ENCODE measurements at places on chromosomes 5 and 9. TPM values are rescaled to one million over a fixed set of nuclear protein-coding genes. Genes with fewer than 3 reads are reported as not detected.

DNA sequence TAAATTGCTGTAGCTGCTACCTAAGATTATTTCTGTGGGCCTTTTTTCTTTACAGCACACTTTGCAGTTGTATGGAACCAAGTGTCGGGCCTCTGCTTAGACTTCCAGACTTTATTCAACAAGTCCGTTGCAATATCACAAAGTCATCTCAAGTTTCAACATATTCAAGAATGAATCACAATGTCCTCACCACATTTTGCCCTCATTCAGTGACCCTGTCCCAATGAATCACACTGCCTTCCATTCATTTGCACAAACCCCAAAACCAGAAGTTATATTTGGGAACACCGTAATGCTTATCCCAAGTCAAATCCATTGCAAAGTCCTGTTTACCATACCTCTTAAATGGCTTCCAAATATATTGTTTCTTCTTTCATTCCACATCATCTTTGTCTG lies 439.6 kb downstream of the CSNK1G3 start:
- H3K27me3 ChIP-seq: no peaks in the 10 kb centered on the region
- H3K36me3 ChIP-seq: no peaks in the 10 kb centered on the region
- no peaks in the 10 kb centered on the region for H3K4me1 ChIP-seq
- no peak for DNase-seq

The CCDC192 gene
- polyA plus RNA-seq: 0.07 TPM

DNA sequence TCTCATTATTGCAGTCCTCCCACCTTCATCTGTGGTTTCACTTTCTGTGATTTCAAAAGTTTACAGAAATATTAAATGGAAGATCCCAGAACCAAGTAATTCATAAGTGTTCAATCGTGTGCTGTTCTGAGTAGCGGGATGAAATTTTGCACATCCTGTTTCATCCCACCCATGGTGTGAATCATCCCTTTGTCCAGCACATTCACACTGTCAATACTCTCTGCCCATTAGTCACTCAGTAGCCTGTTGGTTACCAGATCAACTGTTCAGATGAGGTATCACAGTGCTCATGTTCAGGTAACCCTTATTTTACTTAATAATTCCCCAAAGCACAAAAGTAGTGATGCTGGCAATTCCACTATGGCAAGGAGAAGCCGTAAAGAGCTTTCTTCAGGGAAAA lies 26.8 kb downstream of the FAM81B start:
- H3K4me3 ChIP-seq: no peak overlapping the region
- no peaks in the 10 kb centered on the region for H3K27me3 ChIP-seq
- no peak for DNase-seq
- no peaks in the 10 kb centered on the region for H3K36me3 ChIP-seq

DNA sequence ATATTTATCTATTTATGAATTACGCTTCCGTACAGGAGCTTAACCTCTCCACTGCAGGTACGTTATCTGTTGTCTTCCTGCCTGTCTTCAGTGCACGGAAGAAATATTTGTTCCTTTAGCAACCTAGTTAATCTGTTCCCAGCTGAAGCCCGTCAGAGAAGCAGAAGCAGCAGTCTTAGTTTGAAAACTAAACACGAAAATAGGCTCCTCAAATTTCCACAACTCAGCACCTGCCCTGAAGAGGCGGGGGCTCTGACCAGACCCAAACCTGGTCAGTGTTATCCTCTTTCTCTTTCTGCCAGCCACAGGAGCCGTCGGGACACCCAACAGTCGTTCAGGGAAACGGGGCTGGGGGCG lies 462 bp downstream of the NUDCD2 start:
- H3K4me1 ChIP-seq: no peaks in the 10 kb centered on the region
- peaks cover 10% of the 10 kb centered on the region for H3K36me3 ChIP-seq
- DNase-seq: no peak

DNA sequence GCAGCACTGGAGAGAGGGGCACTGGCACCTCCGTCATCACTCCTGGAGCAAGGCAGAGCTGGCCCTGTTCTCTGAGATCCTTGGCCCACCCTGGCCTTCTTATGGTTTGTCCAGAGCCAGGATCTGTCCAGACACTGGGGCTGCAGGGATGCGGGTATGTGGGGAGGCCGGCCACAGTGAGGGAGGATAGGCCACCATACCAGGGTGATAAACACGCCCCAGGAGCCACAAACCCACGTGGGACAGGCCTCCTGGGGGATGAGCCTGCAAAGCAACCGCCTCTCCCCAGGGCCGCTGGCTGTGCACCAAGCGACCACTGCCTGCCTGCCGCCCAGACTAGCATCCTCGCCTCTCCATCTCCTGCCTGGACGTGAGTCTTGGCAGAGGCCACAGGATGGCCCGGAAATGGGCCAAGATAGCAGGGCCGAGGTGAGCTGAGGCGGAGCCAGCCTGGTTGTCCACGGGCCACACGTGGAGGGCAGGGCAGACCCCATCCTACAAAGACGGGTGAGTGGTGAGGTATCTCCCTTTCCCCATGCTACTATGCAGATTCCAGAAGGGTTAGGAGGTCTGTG lies 4.5 kb downstream of the OBP2A start:
- H3K4me1 ChIP-seq: no peaks in the 10 kb centered on the region
- H3K27ac ChIP-seq: no peak overlapping the region
- H3K4me3 ChIP-seq: no peak overlapping the region
- H3K36me3 ChIP-seq: no peaks in the 10 kb centered on the region
- H3K27me3 ChIP-seq: no peaks in the 10 kb centered on the region

- no peaks in the 10 kb centered on the region for H3K36me3 ChIP-seq
- H3K27ac ChIP-seq: no peak overlapping the region
- no peak for DNase-seq
- H3K4me3 ChIP-seq: no peak overlapping the region
Observed at GRCh38 chr9:22010866-22011625, 1.9 kb upstream of the CDKN2B start.

GRCh38 chr9:133914442-133915342 lies 77.4 kb downstream of the VAV2 start:
- no peak for DNase-seq
- no peaks in the 10 kb centered on the region for H3K36me3 ChIP-seq
- peaks cover 30% of the 10 kb centered on the region for H3K4me1 ChIP-seq
- no peak overlapping the region for H3K4me3 ChIP-seq
- no peaks in the 10 kb centered on the region for H3K27me3 ChIP-seq
- H3K27ac ChIP-seq: no peak overlapping the region

The PCDHA13 gene
- not detected for polyA plus RNA-seq

DNA sequence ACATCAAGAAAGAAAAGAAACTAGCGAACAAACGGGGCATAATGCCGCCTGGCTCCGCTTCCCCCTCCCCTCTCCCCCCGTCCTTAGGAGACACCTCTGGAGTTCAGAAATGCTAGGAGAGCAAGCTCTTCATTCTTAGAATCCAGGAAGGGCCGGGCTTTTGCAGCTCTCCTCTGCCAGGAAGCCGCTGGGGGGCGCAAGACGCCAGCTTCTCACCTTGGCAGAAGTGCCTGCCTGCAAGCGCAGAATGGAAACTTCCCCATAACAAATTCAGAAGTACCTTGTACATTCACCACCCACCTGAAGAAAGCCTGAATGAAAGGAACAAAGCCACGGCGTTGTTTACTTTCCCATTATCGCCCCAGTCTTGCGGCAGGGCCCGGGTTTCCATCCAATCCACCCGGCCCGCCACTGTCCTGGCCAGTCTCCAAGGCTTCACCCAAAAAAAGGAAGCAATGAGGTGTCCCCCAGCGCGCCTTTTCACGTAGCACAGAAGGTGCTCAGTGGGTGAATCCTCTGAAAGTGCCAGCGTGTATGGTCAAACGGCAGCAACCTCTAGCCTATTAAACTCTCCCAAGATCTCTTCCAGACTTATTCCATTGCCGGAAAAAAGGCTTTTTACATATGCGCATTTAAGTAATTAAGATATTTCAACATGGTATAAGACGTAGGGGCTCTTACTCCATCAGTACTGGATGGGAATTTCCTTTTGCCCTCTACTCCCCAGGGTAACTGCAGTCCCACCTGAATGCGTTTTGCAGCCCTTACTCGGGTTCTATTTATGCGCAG lies 1.6 kb upstream of the GADD45G start:
- DNase-seq: peak; percentile 89
- H3K27ac ChIP-seq: no peak overlapping the region
- no peaks in the 10 kb centered on the region for H3K27me3 ChIP-seq
- H3K4me1 ChIP-seq: peaks cover 20% of the 10 kb centered on the region
- H3K36me3 ChIP-seq: no peaks in the 10 kb centered on the region
- H3K4me3 ChIP-seq: peak overlapping the region; percentile 86

The STPG3 gene
- not detected for polyA plus RNA-seq

The SLC2A6 gene
- 4.9 TPM for polyA plus RNA-seq

DNA sequence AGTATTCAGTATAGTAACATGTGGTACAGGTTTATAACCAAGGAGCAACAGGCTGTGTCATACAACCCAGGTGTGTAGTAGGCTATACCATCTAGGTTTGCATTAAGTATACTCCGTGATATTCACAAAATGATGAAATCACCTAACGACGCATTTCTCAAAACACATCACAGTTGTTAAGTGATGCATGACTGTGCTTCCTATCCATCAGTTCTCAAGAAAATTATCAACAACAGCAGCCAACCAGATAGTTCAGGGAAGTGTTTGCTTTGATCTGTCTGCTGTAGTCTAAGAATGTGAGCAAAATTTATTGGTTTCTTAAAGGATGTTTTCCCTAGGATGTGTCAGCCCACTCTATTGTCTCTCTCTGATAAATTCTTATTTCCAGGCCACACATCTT lies 7.4 kb downstream of the ZBTB26 start:
- no peaks in the 10 kb centered on the region for H3K4me1 ChIP-seq
- peaks cover 29% of the 10 kb centered on the region for H3K36me3 ChIP-seq
- H3K27me3 ChIP-seq: no peaks in the 10 kb centered on the region
- H3K27ac ChIP-seq: no peak overlapping the region
- no peak overlapping the region for H3K4me3 ChIP-seq

DNA sequence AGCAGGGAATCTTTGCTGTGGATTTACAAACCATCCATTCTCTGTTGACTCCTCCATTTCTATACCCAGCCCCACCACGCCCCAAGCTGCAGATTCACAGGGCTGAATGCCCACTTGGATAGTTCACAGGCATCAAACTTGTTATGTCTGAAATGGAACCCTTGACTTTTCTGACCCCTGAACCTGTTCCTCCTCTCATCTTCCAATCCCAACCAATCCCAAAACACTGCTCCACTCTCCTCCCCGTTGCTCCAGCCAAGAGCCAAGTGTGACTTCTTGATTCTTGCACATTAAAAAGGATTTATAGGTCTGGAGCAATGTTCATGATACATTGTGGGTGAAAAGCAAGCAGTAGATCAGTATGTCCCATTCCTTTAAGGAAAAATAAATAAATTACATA lies 145.6 kb downstream of the DAB2IP start:
- no peaks in the 10 kb centered on the region for H3K4me1 ChIP-seq
- no peak overlapping the region for H3K27ac ChIP-seq
- H3K4me3 ChIP-seq: no peak overlapping the region
- no peaks in the 10 kb centered on the region for H3K27me3 ChIP-seq
- DNase-seq: no peak

DNA sequence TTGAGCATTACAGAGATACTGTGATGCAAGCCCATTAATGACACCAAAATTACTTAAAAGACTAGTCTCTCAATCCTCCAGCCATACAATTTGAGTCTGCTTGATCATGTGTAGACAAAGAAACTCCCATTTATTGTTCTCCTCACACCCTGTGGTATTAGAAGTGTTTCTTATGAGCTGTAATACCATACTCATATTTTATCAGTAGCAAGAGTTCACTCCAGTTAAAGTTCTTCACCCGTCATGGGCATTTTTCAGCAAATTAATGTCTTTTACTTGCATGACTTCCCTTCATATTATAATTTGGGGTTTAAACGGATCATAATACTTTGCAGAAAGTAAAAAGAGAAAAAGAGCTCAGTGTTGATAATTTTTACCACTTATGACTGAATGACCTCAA lies 242.9 kb downstream of the BNC2 start:
- no peaks in the 10 kb centered on the region for H3K4me1 ChIP-seq
- no peak for DNase-seq
- no peak overlapping the region for H3K27ac ChIP-seq
- no peaks in the 10 kb centered on the region for H3K36me3 ChIP-seq
- H3K27me3 ChIP-seq: no peaks in the 10 kb centered on the region

DNA sequence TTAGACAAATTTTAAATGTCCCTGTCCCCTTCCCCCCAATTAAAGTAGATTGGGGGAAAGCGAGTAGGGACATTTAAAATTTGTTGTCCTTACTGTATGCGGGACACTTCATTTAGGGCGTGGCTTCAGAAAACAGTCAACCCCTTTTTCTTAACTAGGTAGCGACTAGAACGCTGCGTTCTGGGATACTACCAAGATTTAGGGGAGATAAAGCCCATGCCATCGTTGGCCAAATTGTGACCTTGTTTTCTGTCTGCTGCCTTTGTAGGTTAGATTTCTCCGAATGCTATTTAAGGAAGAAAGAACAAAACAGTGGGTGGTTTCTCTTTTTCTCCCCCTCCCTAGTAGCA lies 1.2 kb downstream of the CKS2 start:
- no peak for DNase-seq
- H3K4me3 ChIP-seq: peak overlapping the region; percentile 71
- no peaks in the 10 kb centered on the region for H3K27me3 ChIP-seq
- H3K4me1 ChIP-seq: peaks cover 19% of the 10 kb centered on the region
- H3K36me3 ChIP-seq: peaks cover 26% of the 10 kb centered on the region

DNA sequence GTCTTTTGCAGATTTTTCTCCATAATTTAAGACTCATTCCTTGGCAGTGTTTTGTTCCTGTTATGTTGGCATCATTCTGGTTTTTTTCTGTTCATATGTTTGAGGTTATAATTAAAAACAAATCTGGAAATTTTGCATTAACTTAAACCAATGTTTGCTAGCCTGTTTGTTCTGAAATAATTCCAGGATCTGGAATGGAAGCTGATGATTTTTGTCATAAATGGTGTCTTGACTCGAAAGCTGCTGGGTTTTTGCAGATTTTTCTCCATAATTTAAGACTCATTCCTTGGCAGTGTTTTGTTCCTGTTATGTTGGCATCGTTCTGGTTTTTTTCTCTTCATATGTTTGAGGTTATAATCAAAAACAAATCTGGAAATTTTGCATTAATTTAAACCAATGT lies 318.7 kb upstream of the IRX4 start:
- no peaks in the 10 kb centered on the region for H3K27me3 ChIP-seq
- H3K27ac ChIP-seq: no peak overlapping the region
- no peak for DNase-seq
- H3K4me3 ChIP-seq: no peak overlapping the region
- no peaks in the 10 kb centered on the region for H3K4me1 ChIP-seq

- H3K36me3 ChIP-seq: no peaks in the 10 kb centered on the region
- H3K4me1 ChIP-seq: no peaks in the 10 kb centered on the region
- no peak overlapping the region for H3K4me3 ChIP-seq
Observed at GRCh38 chr5:112136773-112137172, 282.3 kb downstream of the EPB41L4A start.

DNA sequence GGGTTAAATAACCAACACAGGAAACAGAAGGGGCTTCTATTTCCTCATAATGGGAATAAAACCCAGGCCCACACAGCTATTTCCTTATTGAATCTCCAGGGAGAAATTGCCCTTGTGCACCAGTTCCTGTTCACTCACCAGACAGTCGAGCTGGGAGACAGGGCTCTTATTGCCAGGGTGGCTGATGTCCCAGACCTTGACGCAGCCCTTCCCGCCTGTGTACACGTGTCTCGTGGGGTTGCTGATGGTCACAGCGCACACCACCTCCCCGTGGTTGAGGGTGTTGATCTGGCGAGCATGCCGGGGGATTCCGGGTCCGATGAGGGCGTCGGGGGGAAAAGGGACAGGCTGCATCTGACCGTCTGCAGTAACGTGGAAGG lies 96.5 kb downstream of the TLE1 start:
- peaks cover 46% of the 10 kb centered on the region for H3K4me1 ChIP-seq

- H3K4me3 ChIP-seq: no peak overlapping the region
- H3K27ac ChIP-seq: no peak overlapping the region
- H3K27me3 ChIP-seq: no peaks in the 10 kb centered on the region
- no peaks in the 10 kb centered on the region for H3K4me1 ChIP-seq
- H3K36me3 ChIP-seq: no peaks in the 10 kb centered on the region
Observed at GRCh38 chr9:114389612-114390368, 2.0 kb upstream of the AKNA start.
